IPS DF 19.7 (cell line): ENCODE measurements at places on chromosomes 13 and 19.

DNA sequence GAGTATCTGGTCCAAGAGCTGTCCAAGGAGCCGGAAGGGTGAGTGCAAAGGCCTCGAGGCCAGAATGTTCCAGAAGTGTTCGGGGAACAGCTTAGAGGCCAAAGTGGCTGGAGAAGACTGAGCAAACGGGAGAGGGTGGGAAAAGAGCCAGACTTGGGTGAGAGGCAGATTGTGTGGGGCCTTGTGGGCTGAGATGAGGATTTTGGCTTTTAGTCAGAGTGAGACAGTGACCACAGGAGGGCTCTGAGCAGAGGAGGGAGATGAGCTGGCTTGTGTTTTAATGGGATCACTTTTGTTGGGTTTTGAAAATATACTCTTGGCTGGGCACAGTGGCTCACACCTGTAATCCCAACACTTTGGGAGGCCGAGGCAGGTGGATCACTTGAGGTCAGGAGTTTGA, 5.6 kb downstream of the NANOS2 start:
- DNase-seq, result no peak

DNA sequence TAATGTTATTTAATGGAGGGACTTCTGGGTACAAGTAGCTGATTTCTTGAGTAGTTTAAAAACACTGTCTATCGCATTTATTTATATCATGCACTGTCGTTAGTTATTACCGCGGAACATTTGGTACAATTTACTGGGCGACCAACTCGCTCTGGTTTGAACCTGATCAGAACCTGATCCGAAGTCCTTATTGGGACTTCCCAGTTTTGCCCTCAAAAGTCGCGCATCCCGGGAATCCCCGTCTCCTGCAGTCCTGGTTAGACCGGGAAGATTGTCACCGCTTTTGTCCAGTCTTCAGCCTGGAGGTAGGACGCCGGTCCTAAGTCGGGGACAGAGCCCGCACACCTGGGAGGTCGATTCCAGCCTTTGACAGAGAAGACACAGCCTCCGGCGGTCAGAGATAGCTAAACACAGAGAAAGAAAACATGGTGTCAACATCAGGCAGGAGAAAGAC, 694 bp downstream of the CLN5 start:
- DNase-seq, result no peak

DNA sequence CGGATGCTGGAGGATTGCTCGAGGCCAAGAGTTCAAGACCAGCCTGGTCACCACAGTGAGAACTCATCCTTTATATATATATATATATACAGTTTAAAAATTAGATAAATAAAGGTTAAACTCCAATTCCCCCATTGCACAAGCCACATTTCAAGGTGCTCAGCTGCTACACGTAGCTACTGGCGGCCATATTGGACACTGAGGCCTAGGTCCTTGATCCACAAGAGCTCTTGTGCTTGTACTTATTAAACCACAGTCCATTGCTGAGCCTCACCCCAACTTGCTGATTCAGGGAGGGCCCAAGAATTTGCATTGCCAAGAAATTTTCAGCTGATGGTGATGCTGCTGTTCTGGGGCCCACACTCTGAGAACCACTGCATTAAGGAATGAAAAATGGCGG, 9.6 kb downstream of the TTC9B start:
- DNase-seq, result no peak

- DNase-seq, result no peak
Observed at GRCh38 chr13:106007156-106007555, 528.3 kb downstream of the EFNB2 start.

- DNase-seq, result no peak
Observed at GRCh38 chr13:25241007-25241406, 46.3 kb downstream of the MTMR6 start.

- no peak for DNase-seq
Observed at GRCh38 chr19:2488942-2489731, 13.2 kb downstream of the GADD45B start.

GRCh38 chr13:81757348-81757970, 1416.5 kb upstream of the SPRY2 start:
- no peak for DNase-seq

DNA sequence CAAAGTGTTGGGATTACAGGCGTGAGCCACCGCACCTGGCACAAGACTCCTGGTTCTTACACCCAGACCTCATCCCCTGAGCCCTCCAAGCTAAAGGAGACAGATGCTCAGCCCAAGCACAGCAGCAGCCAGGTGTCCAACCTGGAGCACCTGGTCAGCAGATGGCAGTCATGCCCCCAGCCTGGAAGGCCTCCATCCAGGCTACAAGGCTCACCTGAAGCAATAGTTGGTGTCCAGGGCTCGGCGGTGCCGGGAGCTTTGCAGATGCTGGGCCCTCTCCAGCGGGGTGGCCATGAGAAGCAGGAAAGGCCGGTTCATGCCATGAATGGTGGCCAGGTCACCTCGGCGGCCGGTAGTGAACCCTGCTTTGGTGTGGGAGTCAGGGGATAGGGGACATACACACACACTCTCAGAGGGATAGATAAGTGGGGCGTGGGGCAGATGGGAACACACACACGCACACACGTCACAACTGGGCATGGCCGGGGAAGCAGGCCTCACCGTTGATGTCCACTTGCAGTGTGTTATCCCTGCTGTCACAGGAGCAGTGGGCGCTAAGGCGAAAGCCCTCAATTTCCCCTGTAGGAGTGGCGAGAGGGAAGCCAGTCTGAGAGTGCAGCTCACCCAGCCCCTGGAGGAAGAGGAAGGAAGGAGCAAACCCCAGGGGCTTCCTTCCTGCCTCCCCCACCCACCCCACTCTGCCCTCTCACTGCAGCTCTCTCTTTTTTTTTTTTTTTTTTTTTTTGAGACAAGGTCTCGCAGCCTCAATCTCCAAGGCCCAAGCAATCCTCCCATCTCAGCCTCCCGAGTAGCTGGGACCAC, 11.8 kb downstream of the TGFB1 start:
- no peak for DNase-seq

DNA sequence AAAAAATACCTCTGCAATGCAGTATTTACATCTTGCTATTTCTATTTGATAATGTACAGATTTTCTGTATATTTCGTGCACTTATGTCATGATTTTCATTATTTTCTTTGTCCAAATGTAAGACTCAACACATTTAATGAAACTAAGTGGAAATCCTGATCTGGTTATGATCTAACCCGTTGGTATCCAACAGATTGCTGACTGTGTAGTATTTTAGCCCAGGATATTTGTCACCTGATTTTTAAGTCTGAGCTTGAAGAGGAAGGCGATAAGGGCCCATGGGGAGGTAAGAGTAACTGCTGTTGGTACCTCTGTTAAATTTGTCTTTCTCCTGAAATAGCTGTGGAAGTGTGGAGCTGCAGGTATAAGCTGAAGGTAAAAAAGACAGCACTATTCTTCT, 45.3 kb downstream of the WASF3 start:
- no peak for DNase-seq

DNA sequence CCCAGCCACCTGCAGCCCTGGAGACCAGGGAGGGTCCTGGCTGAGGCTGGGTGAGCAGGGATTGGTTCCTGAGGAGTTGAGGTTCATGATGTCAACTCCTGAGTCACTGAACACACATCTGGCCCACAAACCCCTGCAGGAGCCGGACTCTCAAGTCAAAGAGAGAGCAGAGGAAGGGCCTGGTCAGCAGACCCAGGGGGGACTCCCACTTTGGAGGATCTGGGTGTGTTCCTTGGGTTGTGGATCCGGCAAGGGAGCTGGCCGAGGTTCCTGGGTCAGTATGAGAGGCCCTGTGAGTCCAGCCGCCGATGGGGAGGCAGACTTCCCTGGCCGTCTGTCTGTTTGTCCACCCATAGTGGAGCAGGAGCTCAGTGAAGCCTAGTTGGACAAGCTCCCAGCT, 4.0 kb downstream of the SLC7A10 start:
- DNase-seq, result no peak

DNA sequence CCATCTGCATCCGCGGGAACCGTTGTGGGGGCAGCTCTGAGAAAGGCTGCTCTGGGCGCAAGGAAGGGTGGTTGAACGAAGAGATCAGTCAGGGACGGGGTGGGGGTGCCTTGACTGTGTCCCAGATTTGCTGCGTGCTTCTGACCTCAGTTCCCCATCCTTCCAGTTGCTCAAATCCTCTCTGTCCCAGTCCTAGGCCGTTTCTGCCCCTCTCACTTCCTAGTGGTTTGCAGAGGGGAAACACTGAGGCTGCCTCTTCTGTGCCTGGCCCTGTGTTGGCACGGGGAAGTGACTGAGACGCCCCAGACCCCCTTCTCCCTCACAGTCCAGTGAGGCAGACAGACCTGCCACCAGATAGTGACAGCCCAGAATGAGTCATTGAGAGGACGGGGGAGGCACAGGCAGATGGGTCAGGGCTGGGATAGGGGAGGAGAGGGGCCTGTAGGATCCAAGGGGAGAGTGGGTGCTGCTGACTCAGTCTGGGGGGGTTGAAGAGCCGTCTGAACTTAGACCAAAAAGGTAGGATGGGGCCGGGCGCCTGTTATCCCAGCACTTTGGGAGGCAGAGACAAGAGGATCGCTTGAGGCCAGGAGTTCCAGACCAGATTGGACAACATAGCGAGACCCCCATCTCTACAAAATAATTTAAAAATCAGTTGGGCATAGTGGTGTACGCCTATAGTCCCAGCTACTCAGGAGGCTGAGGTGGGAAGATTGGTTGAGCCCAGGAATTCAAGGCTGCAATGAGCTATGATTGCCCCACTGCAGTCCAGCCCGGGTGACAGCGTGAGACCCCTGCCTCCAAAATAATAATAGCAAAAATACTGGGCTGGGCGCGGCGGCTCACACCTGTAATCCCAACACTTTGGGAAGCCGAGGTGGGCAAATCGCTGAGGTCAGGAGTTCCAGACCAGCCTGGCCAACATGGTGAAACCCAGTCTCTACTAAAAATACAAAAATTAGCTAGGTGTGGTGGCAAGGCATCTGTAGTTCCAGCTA, 26.5 kb downstream of the NUMBL start:
- no peak for DNase-seq

GRCh38 chr19:6340493-6341201, 7.2 kb upstream of the ACER1 start:
- DNase-seq, result no peak

DNA sequence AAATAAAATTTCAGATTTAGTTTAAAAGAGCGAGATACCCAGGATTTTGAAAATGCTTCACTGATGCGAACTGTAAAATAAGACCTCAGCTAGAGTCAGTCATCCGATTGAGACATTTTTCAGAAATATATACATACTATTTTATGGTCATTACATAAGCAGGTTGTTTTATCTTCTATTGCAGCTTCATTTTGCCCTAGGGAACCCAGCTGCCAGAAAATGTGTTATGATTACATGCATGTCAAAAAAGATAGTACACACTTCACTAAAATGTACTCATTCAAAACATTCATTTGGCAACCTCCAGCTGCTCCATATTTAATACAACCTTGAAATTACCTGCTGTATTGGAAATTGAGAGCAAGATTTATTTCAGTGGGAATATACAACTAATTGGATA, 483.8 kb upstream of the SLITRK6 start:
- DNase-seq, result no peak

GRCh38 chr13:99721606-99722337, 220.5 kb downstream of the TM9SF2 start:
- no peak for DNase-seq

GRCh38 chr13:74136084-74136658, 2.0 kb upstream of the KLF12 start:
- no peak for DNase-seq

GRCh38 chr13:112651311-112651710, 38.5 kb upstream of the ATP11A start:
- no peak for DNase-seq

DNA sequence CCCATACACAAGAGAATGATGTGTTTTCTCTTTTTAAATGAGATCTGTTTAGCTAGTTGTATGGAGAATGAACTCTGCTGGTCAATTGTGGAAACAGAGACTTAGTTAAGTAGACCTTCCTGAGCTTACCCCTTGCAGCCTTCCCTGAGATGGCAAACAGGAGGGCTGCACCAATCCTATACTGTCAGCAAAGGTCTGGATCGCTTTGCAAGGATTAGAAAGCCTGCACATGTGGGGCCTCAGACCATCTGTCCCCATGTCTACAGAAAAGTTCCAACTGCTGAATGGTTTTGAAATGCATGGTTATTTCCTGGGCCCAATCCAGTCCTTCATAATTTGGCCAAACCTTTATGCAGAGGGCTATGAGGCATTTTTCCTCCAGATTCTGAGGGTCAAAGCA, 183.9 kb upstream of the SLC10A2 start:
- no peak for DNase-seq

DNA sequence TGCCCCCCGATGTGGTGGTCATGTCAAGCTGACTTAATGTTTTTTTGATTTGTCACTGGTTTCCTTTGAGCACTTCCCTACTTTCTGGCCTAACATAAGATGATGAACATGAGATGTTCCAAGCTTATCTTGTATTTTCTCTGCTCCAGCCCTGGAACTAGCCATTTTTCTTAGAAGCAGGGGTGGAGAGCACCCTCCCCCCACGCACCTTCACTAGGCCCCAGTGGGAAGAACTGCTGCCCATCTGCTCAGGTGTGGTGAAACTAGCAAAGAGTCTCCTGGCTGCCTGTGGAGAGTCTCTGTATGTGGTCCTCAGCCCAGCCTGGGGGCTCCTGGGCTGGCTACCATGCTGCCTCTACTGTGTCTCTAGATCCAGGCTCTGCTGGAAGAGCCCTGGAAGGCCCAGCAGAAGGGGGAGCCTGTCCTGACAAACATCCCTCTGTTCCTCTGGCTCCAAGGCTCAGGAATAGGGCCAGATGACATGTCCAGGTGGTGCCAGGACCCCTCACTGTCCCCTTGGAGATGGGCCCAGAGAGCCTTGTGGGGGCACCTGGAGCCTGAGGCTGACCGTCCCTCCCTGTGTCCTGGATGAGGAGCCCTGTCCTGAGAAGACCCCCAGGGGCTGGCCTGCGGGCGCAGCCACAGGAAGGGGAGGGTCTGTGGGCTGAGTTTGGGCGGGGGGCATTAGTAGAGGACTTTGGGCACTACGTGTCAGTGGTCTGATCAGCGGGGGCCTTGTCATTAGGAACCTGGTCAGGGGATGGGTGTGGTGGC, 4.8 kb upstream of the ZNF14 start:
- DNase-seq, result no peak

- no peak for DNase-seq
Observed at GRCh38 chr19:55688422-55689218, 13.6 kb downstream of the EPN1 start.

DNA sequence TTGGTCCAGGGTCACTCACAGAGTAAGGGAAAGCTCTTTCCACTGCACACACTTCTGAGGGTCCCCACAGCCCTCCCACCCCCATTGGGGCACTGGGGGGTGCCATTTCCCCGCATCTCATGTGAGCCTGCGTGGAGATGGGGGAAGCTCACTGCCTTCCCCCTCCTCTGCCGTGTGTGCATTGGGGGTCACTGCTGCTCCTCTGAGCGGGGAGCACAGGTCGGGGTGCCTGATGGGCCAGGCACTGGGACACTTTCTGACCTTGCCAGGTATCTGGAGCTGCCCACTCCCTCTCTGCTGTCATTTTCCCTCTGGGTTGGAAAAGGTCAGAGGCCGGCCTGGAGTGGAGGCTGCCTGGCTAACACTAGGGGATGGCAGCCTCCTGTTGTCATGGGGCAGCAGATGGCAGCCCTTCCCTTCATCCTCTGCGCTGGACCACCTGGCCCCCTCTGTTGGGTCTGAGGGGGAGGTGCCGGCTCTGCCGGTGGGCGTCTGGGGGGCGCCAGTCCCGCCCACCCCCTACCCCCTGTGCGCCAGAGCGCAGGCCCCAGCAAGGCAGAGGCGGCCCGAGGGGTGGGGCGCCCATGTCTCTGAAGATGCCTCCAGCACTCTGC, 9.1 kb downstream of the SSBP4 start:
- no peak for DNase-seq
